Iris pigment epithelial cell (primary cell): ENCODE measurements at places on chromosomes 1 and 21.

GRCh38 chr1:23905461-23906025, 7.6 kb downstream of the CNR2 start:
- no peak for DNase-seq

- DNase-seq = no peak
Observed at GRCh38 chr1:171515299-171515698, 30.0 kb downstream of the PRRC2C start.

DNA sequence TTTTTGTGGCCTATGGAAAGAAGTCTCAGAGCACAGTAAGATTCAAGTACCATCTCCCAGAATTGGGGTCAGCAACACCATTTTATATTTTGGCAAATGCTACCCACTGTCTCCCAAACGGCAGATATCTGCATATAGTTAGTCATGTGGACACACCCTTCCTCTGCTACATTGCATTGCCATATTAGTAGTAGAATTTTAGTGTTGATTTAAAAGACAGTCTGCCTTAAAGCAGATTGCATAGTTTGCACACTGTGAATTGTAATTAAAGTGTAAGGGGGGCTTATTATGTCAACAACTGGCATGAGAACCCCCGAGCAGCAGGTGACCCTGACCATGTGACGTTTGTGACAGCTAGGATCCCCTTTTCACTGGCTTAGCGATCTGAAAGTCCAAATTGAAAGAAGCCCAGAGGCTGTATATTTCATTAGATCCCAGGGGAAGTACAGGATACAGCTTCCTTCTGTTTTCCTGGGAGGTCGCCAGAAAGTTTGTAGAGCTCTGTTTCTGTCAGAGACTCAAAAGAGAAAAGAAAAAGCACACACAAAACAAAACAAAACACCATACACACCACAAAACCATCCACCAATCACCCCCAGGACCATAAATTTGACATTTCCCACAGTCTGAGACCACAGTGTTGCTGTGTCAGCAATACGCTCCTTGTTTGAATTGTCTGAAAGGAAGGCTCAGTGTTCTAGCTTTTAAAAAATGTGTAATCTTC, 172.4 kb downstream of the NFIA start:
- peak; percentile 60 for DNase-seq

- no peak for DNase-seq
Observed at GRCh38 chr1:225678545-225678944, 25.6 kb upstream of the ENAH start.

DNA sequence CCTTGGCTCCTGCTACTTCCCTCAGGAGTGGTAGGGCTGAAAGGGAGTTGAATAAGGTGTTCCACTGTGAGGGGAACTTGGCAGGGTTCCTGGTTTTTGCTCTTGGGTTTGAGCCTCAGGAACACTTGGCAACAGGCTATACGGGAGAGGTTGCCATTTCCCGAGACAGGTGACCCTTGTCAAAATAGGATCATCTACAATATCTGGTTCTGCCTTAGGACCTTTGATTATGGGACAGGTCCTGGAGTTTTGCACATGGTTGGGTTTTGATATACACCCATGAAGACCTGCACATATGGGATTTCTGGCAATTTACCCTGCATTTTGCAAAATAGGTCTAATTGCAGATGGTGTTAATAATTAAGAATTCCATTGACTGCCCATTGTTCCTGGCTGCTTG, 31.1 kb downstream of the YY1AP1 start:
- no peak for DNase-seq

DNA sequence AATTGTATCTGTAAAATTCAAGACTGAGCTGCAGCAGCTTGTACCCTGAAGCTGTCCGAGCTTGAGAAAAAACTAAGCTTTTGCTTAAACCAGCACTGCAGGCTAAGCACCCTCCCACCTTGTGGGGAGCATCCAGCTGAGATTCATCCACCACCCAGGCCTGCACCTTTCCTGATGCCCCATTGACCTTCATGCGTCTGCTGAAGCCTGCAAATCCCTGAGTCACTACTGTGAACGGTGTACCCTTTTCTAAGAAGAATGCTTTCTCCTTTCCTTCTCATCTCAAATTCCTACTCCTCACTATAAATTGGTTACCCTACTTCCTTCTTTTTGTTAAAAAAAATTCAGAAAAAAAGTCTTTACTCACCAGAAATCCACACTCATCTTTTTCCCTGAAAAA, 90.9 kb upstream of the RGS18 start:
- DNase-seq = peak; percentile 3

DNA sequence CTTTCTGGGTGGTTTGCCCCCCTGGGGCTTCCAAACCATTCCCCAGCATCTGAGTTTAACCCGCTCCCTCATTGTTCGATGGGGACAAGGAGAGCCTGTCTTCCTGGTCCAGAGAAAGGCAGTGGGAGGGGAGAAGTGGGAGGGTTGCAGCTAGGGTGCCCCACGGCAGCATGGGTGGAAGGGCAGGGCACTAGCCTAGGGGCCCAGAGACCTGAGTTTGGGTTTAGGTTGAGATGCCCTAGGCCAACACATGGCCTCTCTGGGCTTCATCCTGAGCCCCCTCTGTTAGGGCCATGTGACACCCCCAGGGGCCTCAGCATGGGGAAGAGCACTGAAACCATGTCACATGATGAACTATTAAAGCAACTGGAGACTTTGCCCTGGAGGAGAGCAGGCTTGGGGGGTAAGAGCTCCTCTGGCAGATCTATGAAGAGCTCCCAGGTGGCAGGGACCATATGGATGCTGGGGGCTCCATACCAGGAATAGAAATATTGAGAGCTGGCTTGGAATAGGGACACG, 9.7 kb upstream of the RUNX3 start:
- no peak for DNase-seq

DNA sequence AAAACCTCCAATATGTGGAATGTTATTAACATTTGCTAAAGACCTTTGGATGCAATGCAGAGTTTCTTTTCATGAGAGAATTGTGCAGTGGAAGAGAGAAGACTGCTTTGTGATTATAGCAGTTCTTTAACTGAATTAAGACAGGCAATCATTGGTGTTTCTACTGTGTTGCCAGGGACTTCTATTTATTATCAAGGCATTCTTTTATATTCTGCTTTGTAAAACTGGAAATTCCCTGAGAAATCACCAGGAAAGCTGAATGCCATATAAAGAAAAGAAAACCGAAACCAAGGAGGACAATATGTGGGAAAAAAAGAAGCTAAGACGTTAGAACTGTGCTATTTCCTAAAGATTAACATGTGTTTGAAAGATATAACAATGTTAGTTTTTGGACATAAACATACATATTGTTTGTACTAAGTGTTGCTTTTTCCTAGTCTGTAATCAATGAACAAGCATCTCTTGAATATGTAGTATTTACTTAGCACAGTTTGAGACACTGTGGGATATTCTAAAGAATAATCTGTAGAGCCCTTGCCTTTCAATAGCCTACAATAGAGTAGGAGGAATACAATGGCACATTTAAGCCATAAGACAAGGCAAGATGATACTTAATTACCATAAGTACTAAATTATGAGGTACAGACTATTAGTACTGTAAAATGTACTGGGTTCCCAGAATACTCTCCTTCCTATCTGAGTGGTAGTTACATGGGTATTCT, 47.1 kb downstream of the EXTL2 start:
- peak; percentile 60 for DNase-seq

- DNase-seq = no peak
Observed at GRCh38 chr1:200899015-200899386, 4.3 kb downstream of the INAVA start.

DNA sequence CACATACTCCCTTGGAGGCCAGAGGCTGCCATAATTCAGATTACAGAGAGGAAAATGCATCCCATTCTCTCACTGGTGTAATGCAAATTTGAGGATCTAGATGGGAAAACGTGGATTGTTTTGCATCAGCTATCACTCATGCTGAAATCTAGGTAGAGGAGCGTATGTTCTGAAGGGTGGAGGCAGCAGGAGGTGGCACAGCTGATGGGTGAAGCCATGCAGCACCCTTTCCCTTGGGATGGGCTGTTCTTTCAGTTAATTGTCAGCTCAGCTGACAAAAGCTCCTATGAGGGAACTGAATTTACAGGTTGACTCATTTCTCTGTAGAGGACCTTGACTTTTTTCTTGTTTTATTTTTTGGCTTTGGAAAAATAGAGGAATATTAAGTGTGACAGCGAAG, 41.8 kb downstream of the CAMTA1 start:
- no peak for DNase-seq

DNA sequence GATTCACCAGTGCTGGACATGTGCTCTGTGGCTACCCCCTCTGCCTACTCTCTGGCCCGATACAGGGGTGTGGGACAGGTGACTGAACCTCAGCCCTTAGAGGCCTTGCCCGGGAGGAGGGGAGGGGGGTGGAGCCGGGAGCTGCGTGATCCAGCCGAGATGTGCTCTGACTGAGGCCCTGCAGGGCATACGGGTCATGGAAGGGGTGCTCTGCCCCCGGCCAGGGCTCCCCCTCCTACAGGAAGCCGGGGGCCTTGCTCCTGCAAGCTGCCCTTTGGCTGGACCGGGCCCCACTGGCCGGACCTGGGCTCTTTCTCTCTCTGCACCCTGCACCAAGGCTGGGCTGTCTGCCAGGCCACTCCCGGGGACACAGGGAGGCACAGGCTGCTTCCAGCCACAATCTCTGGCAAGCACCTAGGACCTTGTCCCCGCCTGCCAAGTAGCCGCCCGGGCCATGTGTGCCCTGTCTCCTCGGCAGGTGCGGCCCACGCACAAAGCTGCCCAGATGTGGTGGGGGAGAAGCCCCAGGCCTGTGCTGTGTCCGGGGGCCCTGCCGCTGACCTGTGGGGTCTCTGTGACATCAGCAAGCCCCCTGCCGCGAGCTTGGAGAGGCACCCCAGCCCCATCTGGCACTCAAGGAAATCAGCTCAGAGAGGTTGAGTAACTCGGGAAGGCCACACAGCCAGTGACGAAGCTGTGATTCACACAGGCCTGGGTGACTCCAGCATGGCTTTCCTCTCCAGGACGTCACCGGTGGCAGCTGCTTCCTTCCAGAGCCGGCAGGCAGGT, 1.5 kb downstream of the SCNN1D start:
- peak; percentile 59 for DNase-seq

GRCh38 chr1:221706876-221707582, 34.9 kb downstream of the DUSP10 start:
- DNase-seq = no peak

- no peak for DNase-seq
Observed at GRCh38 chr1:62271948-62272728, 47.1 kb downstream of the KANK4 start.

GRCh38 chr1:12327566-12327965, 97.7 kb downstream of the VPS13D start:
- DNase-seq = no peak

DNA sequence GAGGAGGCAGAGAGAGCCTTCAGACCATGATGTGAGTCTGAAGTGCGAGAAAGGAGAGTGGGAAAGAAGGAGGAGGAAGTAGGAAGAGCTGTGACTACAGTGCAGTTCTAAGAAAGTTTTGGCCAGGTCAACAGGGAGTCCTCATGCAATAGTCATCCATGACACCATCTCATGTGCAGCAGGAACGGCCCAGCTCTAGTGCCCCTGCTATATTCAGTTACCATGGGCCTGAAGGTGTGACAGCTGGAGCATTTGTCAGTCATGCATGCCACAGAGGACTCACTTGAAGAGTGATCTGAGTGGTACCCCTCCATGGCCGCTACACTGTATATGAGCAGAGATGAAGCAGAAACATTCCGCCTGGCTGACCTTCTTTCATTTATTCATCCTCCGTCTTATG, 77.9 kb downstream of the OMA1 start:
- no peak for DNase-seq

DNA sequence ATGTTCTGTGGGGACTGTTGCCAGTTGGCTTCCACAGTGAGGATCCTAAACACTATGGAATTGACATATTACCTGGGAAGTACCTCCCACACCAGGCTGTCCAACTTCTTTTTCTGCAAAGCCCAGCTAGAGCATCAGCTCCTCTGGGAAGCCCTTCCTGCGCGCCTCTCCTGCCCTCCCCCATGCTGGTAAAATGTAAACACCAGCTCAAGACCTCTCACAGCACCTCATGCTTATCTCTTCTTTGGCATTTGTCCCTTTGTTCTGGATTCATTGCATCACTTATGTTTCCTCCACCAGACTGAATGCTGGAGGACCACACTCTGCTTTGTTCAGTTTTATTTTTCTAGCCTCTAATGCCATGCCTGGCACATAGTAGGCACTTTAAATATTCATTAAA, 172.1 kb downstream of the HHAT start:
- no peak for DNase-seq

GRCh38 chr1:11237356-11237755, 25.0 kb downstream of the MTOR start:
- no peak for DNase-seq

- DNase-seq = no peak
Observed at GRCh38 chr1:24506691-24507381, 4.2 kb downstream of the RCAN3 start.

DNA sequence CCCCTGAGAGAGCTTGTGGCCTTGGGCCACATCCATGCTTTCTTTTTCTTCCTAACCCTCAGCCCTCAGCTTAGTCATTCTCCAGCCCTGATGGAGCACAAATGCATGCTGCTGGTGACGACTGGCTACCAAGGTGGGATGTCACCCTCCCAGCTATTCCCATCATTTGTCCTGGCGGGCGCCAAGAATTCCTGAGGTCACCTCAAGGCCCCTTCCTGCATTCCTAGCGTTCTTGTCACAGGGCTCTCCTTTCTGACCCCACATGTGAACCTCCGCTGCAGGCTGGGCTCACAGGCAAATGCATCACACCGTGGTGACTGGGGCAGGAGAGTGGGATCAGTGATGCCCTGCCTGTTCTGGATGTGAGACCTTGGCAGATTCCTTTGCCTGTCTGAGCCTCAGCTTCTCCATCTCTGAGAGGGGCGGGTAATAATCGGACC, 53.4 kb upstream of the IFFO2 start:
- peak; percentile 78 for DNase-seq
